Stimulated activated CD4-positive, alpha-beta T cell treated with anti-CD3 and anti-CD28 coated beads, Interleukin-1b, Interleukin-23, amount 100 ng/mL, for 4 hours (primary cell): ENCODE measurements at places on chromosomes 13 and 19.

- DNase-seq: no peak
Measured at GRCh38 chr13:33560726-33561125, 257.2 kb upstream of the RFC3 start.

- DNase-seq: no peak
Measured at GRCh38 chr19:16160943-16161560, 12.3 kb downstream of the CIB3 start.

- no peak for DNase-seq
Measured at GRCh38 chr13:70170689-70171088, 62.4 kb upstream of the KLHL1 start.

DNA sequence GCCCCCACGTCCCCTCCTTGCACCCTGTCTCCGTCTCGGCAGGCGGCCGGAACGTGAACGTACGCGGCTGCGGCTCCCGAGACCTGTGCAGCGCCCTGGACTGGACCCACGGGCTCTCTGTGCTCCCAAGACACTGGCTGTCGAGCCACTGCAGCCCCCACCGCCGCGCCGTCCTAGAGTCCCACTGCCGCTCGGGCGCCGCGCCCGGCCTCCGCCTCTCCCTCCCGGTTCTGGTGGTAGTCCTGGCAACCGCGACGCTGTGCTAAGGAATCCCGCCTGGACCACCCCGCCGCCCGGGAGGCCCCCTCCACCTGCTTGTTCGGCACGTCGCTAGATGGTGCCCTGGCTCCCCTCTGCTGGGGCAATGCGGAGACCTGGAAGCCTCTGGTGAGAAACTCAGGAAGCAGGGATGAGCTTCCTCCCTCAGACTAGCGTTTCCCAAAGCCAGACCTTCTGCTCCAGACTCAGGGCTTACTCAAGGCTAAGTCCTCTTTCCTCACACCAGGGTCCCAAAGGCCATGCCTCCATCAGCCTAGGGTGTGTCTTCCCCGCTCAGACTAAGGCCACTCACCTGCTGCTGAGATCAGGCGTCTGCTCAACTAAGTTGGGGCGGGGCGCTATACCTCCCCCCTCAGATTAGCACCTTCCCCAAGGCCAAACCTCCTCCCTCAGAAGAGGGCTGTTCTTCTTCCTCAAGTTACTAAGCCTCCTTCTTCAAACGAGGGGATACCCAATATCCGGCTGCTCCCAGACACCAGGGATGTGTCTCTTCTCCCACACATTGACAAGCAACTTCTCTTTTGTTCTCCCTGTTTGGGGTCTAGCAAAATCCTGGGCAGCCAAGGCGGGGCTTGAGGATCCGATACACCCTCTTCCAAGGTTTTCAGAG lies 16.1 kb upstream of the IRGC start:
- DNase-seq: no peak

GRCh38 chr13:94121686-94122085 lies 357.8 kb downstream of the DCT start:
- DNase-seq: no peak

GRCh38 chr13:76646946-76647345 lies 239.3 kb downstream of the KCTD12 start:
- no peak for DNase-seq

DNA sequence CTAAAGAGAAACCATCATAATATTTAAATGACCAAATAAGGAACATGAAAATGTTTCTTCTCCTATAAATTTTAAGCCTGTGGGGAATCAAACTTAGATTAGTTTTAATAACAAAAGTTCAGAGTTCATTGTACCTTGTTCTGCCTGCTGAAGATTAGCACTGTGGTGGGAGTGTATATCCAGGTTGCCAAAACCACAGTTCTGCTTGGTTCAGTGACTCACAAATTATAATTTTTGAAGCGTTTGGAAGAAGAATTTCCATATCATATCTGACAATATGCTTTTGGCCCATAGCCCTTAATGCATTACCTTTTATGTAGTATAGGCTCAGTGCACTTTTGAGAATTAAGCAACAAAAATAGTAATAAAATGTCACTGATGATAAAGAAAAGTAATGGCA lies 545.2 kb downstream of the GPC6 start:
- no peak for DNase-seq

DNA sequence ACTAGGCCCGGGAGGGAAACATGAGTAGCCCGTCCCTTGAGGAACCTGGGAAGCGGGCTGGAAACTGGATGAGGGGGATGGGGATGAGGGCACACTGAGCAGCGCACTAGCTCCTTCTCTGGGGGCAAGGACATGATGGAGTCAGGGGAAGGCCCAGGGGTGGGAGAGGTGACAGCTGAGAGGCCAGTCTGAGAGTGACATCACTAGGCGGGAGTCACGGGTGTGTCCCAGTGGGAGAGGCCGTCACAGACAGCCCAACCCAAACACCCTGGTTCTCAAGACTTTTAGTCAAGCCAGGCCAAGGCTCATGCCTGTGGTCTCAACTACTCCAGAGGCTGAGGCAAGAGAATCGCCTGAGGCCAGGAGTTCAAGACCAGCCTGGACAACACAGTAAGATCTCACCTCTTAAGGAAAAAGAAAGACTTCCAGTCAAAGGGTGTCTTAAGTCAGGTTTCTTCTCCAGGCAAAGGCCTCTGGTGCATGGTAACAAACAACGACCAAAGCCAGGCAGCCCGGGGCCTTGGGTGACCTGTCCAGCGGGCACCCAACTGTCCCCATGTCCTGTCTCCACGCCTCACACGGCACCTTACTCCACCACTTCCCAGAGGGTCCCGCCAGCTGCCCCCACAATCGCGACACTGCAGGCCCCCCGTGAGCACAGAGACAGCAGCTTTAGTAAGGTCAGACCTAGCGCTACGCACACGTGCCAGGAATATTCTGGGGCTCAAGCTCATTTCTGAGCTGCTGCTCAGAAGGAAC lies 25.5 kb upstream of the TIMM44 start:
- DNase-seq: no peak

- no peak for DNase-seq
Measured at GRCh38 chr13:32415019-32415418, 12.9 kb downstream of the N4BP2L1 start.

DNA sequence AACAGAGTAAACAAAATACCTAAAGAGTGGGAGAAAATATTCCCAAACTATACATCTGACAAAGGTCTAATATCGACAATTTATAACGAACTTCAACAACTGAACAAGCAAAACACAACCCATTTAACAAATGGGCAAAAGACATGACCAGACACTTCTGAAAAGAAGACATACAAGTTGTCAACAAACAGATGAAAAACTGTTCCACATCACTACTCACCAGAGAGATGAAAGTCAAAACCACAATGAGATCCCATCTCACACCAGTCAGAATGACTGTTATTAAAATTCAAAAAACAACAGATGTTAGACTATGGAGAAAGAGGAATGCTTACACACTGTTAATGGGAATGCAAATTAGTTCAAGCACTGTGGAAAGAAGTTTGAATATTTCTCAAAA lies 233.8 kb upstream of the EDNRB start:
- no peak for DNase-seq

DNA sequence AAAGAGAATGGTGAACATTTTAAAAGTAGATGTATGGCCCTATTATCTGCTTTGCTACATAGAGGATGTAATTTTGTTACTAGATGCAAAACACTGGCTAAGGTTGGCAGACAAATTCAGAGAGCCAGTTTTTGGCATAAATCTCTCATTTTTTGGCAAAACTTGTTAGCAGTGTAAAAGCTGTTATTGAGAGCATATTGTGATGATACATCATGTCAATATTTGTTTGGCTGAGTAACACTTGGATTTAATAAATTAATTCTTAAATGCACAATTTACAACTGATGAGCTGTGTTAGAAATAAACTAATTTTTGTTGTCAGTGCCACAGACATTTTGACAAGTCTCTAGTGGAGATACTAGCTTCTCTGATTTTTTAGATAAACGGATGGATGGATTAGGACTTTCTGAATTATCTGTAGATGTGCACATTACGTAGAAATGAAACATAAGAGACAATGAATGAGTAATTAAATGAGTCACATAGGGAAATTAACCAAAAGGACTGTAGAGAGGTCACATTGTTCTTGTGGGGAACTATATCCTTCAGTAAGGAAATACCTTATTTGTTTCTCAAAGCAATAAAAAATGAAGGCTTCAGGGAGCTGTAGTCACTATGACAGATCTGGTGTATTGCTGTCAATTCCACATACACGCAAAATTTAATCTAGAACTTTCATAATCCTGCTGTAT lies 17.4 kb downstream of the UFM1 start:
- DNase-seq: no peak

DNA sequence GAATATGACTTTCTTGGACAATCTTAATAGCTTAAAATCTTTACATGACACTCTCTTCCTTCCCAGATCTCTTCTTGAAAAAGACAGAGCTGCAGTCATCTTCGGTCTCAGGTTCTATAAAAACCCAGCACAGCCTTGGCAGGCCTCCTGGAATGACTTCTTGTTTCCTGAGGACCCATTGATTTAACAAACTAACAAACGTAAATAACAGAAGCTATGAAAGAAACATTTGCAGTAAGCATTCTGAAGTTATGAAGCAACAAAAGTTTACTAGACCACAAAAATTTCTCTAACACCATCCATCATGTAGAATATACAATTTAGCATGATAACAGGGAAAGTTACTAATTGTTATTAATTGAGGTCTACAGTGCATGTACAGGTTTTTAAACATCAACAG lies 62.8 kb upstream of the STARD13 start:
- DNase-seq: no peak

GRCh38 chr13:59671881-59672280 lies 491.8 kb downstream of the DIAPH3 start:
- no peak for DNase-seq

DNA sequence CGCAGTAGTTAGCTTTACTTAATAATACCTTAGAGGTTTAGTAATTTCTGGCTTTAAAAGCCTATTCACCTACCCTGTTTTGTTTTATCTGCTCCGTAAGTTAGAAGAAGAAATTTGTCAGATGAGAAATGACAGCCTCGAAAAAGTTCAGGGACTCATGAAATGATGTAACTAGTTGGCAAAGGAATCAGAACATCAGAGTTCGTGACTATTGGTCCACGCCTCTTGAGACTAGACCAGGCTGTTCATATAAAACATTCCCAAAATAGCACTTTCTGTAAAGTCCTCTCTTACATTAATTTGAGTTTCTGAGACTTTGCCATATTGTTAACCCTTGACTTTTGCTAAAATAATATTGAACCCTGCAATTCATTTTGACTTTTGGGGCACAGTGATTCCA lies 92.0 kb downstream of the HS6ST3 start:
- no peak for DNase-seq

DNA sequence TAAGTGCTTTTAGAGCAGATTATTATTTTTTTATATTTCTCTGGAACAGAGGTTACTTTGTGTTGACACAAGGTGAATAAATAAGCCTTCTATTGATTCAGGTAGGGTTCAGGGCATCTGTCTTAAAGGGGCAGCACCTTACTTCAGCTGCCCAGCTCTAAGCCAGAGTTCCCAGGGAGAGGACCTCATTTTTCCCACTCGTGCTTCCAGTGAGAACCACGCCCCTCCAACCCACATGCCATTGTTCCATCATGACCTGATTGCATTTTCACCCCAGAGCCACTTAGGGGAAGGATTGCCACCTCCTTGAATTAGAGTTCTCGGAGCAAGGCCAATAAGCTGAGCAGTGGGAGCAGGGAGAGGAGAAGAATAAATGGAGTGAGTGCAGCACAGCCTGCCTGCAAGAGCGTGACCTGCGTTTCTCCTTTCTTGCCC lies 104.3 kb upstream of the FRY start:
- DNase-seq: no peak

DNA sequence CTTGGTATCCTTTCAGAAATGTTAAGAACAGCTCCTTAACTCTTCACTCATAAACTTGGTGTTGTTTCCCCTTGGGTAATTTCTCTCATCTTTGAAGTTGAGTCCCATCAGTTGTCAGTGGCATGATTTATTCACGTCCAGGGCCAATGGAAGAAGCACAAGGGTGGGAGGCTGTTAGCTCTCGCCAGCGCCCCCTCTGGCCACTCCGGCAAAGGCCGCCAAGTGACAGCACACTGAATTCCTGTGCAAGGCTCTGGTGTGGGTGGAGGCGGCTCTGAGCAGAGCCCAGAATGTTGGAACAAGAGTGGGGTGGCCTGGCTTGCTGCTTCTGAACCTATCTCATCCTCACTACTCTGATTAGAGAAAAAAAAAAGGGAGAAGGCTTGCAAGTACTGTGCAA lies 13.1 kb upstream of the MEDAG start:
- no peak for DNase-seq

DNA sequence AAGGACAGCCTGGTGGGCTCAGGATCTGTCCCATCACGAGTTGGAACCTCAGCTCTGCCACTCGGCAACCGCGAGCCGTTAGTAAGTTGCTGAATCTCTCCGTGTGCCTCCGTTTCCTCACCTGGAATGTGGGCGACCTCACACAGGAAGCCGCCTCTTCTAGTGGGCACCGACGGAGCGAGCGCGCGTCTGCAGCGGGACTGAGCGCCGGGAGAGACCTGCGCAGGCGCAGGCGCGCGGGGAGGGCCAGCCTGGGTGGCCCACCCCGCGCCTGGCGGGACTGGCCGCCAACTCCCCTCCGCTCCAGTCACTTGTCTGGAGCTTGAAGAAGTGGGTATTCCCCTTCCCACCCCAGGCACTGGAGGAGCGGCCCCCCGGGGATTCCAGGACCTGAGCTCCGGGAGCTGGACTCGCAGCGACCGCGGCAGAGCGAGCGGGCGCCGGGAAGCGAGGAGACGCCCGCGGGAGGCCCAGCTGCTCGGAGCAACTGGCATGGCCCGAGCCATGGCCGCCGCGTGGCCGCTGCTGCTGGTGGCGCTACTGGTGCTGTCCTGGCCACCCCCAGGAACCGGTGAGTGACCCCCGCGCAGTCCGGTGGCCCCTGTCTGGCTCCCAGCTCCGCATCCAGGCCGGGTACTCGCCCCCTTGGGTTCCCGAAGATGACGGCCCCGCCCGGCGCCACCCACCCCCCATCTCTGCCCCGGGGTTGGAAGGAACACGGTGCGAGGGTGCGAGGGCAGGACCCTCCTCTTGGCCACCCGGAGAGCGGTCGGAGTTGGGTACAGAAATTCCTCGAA lies at the start of gene PVR:
PVR (plus strand) TSS at position 306 of the 797 bp plus-strand sequence; CDS start at position 493, 187 bp downstream.
- no peak for DNase-seq

DNA sequence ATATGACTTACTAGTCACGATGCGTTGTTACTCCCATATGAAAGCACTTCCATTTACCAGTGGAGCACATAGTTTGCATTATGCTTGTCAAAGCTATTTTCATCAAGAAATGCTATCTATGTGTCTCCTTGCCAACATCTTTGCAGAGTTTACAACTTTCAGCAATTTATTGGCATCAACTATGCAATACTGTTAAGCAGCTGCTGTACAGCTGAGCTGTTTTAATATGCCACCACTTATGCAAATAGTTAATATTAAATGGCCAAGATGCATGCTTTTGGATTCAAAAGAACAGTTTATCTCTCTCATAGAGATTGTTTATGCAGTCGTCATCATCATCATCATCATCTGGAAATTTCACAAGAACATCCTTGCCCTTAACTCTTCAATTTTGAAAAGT lies 67.9 kb upstream of the KLF5 start:
- no peak for DNase-seq

- no peak for DNase-seq
Measured at GRCh38 chr19:43470288-43470687, 4.9 kb upstream of the LYPD3 start.

- DNase-seq: no peak
Measured at GRCh38 chr19:741506-742131, 9.3 kb upstream of the MISP start.
